ENCODE measurements at places on chromosomes 1 and 21.
A peak's percentile ranks its signal among the peaks of the same experiment; 100 is the strongest.

DNA sequence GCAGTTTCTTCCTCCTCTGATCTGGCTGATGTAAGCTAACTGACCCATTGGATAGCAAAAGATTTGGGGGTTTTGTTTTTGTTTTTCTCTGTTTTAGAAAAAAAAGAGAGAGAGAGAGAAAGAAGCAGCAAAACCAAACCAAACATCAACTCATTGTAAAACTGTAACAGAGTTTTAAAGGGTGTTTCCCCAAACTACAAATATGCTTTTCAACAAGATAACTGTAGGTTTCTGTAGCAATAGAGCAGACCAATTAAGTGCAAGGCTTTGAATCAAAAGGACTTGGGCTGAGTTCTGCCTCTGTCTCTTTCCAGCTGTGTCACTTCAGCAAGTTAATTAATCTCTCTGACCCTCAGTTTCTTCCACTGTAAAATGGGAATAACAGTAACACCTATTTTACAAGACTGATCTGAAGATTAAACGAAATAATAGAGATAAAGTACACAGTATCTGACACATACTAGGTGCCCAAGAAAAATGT lies 44.5 kb downstream of the RRAGC start:
- DNase-seq: no peak

DNA sequence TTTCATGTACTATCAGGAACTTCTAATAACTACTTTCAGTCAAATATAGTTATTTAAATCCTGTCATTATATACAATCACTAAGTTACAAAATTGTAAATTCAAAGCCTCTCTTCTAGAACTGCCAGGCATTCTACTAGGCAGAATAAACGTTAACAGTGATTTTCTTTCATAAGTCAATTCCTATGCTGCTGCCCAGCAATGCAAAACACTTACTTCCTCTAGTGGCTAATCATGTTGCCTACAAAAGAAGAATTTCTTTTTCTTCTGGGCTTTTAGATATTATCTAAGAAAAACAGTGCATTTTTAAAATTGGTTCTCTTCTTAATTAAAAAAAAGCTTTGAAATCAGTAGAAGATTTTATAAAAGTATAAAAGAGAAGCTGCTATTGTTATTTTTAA lies 509.8 kb upstream of the ADAMTS5 start:
- no peak for DNase-seq

GRCh38 chr1:110524311-110525248 lies 5.6 kb upstream of the KCNA10 start:
- peak; percentile 42 for DNase-seq

DNA sequence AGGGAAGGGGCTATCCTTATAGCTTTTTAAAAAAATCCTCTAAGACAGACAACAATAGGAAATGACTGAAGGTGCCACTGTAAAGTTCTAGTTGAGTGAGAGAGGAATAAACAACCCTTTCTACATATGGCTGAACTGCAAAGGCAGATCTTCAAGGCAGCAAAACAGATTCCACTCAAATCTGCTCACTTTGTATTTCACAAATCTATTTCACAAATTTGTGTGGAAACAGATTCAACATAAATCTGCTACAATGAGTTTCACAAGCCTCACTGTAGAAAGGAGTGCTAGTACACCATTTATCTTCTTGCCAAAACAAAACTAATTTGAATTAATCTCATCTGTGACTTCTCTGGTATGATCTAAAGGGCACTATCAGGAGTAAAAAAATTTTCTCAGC lies 451.3 kb downstream of the PLA2G4A start:
- DNase-seq: no peak

DNA sequence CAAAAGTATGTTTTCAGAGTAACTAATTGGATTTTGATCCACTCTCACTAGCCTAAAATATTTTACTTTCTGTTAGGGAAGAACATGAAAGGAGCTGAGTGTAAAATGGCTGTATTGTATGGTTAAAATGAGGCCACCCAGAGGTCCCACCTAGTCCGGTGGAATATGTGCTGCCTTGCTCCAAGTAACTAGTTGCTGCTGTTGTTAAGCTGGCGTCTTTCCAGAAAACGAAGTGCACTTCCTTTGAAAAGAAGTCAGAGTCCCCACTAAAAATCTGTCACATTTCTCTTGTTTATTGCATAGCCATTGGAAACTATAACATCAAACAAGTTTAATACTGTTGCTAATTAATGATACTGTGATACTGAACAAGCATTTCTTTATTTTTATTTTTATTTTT lies 3.2 kb downstream of the SLC25A33 start:
- no peak for DNase-seq

All from CD4-positive, alpha-beta T cell treated with Interleukin-2 at 100 ng/mL for 4 hours (primary cell).